Neural crest cell (in vitro differentiated cells): ENCODE measurements at places on chromosomes 12 and 14. TPM values are rescaled to one million over a fixed set of nuclear protein-coding genes. Genes with fewer than 3 reads are reported as not detected.

Gene RHOJ
- total RNA-seq, result 28.0 and 34.6 TPM in 2 replicates

Gene BHLHE41
- total RNA-seq, result 0.65 TPM in 1 of 2 replicates, not detected in the other

Gene TEP1
- total RNA-seq, result 12.7 and 13.7 TPM in 2 replicates

Gene GRIN2B
- total RNA-seq, result 1.0 and 1.1 TPM in 2 replicates

Gene EFCAB11
- total RNA-seq, result 14.8 and 15.4 TPM in 2 replicates

Gene SYT1
- 17.4 and 19.5 TPM in 2 replicates for total RNA-seq

DNA sequence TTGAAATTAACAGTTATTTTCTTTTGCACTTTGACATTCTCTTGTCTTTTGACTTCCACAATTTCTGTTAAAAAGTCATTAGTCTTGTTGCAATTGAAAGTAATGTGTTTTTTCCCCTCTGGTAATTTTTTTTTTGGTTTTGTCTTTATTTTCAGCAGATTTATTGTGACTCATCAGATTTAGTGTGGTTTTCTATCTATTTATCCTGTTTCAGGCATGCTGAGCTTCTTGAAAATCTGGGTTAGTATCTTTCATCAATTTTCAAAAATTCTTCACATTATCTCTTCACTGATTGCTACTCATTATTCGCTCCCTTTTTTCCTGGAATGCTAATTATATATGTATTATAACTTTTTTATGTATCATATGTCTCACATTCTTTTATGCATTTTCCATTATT lies 15.3 kb upstream of the NTF3 start:
- no peak overlapping the region for H3K27ac ChIP-seq
- DNase-seq, result no peak
- H3K4me1 ChIP-seq, result no peaks in the 10 kb centered on the region
- H3K36me3 ChIP-seq, result no peaks in the 10 kb centered on the region
- no peak overlapping the region for H3K4me3 ChIP-seq

- peak; percentile 9 for DNase-seq
- no peak overlapping the region for H3K4me3 ChIP-seq
Observed at GRCh38 chr12:113854385-113855142, 111.6 kb downstream of the RBM19 start.

- H3K36me3 ChIP-seq, result no peaks in the 10 kb centered on the region
- H3K27ac ChIP-seq, result no peak overlapping the region
- peaks cover 21% of the 10 kb centered on the region for H3K4me1 ChIP-seq
- no peak for DNase-seq
Observed at GRCh38 chr14:74568380-74568649, 43.7 kb downstream of the LTBP2 start.

DNA sequence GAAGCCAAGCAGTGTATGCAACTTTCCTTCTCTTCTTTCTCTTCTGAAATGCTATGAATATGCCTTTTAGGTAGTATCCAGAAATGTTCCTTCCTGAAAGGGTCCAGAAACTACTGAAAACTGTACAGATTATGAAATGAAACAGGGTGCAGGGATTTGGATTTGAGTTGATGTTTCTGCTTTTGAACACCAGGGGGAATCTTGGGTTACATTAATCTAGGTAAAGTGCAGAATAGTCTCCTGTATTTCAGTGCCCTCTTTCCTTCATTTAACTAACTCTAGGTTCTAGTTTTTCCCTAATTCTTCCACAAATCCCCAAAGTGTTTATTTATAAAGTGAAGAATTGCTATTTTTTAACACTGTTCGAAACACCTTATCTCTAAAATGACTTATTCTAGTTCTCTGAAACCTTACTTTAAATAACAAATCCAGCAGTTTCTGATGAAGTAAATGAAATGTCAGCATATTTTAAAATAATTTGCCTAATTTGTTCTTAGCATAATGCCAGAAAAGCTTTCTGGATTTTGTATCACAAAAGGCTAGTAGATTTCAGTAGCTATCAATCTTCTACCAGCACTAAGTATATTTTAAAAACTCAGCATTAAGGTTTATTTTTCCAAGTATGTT lies 111.9 kb downstream of the LRRK2 start:
- peaks cover 9% of the 10 kb centered on the region for H3K36me3 ChIP-seq
- H3K27me3 ChIP-seq, result no peaks in the 10 kb centered on the region
- H3K4me1 ChIP-seq, result peaks cover 20% of the 10 kb centered on the region
- H3K4me3 ChIP-seq, result no peak overlapping the region
